Activated naive CD4-positive, alpha-beta T cell treated with anti-CD3 and anti-CD28 coated beads for 36 hours (primary cell): ENCODE measurements at places on chromosomes 2 and 18. TPM values are rescaled to one million over a fixed set of nuclear protein-coding genes. Genes with fewer than 3 reads are reported as not detected.

GRCh38 chr2:12555012-12555645, 161.6 kb upstream of the TRIB2 start:
- H3K4me1 ChIP-seq, result peaks cover 35% of the 10 kb centered on the region
- H3K27me3 ChIP-seq, result no peaks in the 10 kb centered on the region
- H3K4me3 ChIP-seq, result peak overlapping the region; percentile 5
- peak overlapping the region; percentile 86 for H3K27ac ChIP-seq
- peak; percentile 52 for DNase-seq

GRCh38 chr2:221112744-221113143, 459.4 kb downstream of the EPHA4 start:
- no peak overlapping the region for H3K4me3 ChIP-seq
- no peaks in the 10 kb centered on the region for H3K36me3 ChIP-seq
- H3K27me3 ChIP-seq, result no peaks in the 10 kb centered on the region
- no peak overlapping the region for H3K27ac ChIP-seq

GRCh38 chr2:196482119-196483065, 157.1 kb upstream of the CCDC150 start:
- peaks cover 6% of the 10 kb centered on the region for H3K27me3 ChIP-seq
- H3K4me1 ChIP-seq, result no peaks in the 10 kb centered on the region
- no peak overlapping the region for H3K27ac ChIP-seq
- peak; percentile 10 for DNase-seq
- no peak overlapping the region for H3K4me3 ChIP-seq

DNA sequence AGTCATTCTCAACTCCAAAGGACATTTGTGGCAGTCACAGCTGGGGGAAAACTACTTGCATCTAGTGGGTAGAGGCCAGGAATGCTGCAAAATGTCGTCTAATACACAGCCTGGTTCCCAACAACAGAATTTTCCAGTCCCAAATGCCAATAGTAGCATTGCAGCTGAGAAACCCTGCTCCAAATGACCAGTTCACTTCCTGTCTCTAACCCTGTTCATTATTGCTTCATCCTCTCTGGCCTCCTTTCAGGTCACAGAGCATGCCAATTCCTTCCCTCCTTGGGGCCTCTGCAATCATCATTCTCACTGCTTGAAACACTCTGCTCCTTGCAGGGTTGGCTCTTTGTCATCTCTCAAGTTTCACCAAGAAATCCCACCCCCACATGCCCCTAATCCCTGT, 139.1 kb downstream of the IRS1 start:
- no peaks in the 10 kb centered on the region for H3K4me1 ChIP-seq
- H3K27ac ChIP-seq, result no peak overlapping the region
- no peaks in the 10 kb centered on the region for H3K27me3 ChIP-seq
- no peak overlapping the region for H3K4me3 ChIP-seq

- peak; percentile 53 for DNase-seq
- no peaks in the 10 kb centered on the region for H3K27me3 ChIP-seq
- H3K27ac ChIP-seq, result peak overlapping the region; percentile 88
- peaks cover 53% of the 10 kb centered on the region for H3K4me1 ChIP-seq
- H3K36me3 ChIP-seq, result no peaks in the 10 kb centered on the region
- peak overlapping the region; percentile 0 for H3K4me3 ChIP-seq
Observed at GRCh38 chr2:161952783-161953191, 121.2 kb downstream of the DPP4 start.

GRCh38 chr18:34859496-34859895, 149.4 kb downstream of the DTNA start:
- peak overlapping the region; percentile 73 for H3K27ac ChIP-seq
- peaks cover 8% of the 10 kb centered on the region for H3K36me3 ChIP-seq
- H3K4me3 ChIP-seq, result no peak overlapping the region
- DNase-seq, result no peak
- H3K4me1 ChIP-seq, result peaks cover 47% of the 10 kb centered on the region

DNA sequence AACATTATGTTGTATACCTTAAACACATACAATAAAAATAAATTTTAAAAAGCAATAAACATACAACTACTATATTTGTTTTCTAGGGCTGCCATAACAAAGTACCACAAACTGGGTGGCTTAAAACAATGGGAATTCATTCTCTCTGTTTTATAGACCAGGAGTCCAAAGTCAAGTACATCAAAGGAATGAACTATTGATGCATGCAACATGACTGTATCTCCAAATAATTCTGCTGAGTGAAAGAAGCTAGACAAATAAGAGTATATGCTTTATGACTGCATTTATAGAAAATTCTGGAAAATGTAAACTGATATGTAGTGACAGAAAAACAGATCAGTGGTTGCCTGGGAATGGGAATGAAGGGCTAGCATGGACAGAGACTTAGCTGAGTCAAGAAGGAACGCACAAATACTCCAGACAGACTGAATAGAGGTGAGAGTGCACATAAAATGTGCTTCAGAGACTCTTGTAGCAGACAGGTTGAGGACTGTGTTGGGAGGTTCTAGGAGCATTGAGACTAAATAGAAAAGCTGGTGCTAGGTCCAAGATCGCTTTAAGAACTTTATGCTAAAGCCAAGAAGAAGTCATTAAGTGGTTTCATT, 11.0 kb upstream of the PLA2R1 start:
- DNase-seq, result no peak
- peaks cover 14% of the 10 kb centered on the region for H3K27me3 ChIP-seq
- no peaks in the 10 kb centered on the region for H3K36me3 ChIP-seq
- H3K27ac ChIP-seq, result no peak overlapping the region

- peaks cover 62% of the 10 kb centered on the region for H3K4me1 ChIP-seq
- H3K4me3 ChIP-seq, result no peak overlapping the region
- no peaks in the 10 kb centered on the region for H3K36me3 ChIP-seq
- no peaks in the 10 kb centered on the region for H3K27me3 ChIP-seq
- H3K27ac ChIP-seq, result peak overlapping the region; percentile 48
- no peak for DNase-seq
Observed at GRCh38 chr2:157891643-157892041, 15.5 kb upstream of the ACVR1 start.

DNA sequence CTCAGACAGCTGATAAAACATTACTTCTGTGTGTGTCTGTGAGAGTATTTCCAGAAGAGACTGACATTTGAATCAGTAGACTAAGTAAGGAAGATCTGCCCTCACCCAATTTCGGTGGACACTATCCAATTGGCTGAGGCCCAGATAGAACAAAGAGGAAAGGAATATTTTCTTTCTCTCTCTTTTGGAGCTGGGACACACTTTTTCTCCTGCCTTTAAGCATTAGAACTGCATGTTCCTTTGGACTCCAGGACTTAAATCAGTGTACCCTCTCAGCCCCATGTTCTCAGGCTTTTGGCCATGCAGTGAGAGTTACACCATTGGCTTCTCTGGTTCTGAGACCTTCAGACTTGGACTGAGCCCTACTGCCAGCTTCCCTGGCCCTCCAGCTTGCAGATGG, 3.3 kb upstream of the SRBD1 start:
- no peaks in the 10 kb centered on the region for H3K36me3 ChIP-seq
- no peak overlapping the region for H3K4me3 ChIP-seq
- H3K27ac ChIP-seq, result no peak overlapping the region
- peaks cover 8% of the 10 kb centered on the region for H3K4me1 ChIP-seq
- no peaks in the 10 kb centered on the region for H3K27me3 ChIP-seq

DNA sequence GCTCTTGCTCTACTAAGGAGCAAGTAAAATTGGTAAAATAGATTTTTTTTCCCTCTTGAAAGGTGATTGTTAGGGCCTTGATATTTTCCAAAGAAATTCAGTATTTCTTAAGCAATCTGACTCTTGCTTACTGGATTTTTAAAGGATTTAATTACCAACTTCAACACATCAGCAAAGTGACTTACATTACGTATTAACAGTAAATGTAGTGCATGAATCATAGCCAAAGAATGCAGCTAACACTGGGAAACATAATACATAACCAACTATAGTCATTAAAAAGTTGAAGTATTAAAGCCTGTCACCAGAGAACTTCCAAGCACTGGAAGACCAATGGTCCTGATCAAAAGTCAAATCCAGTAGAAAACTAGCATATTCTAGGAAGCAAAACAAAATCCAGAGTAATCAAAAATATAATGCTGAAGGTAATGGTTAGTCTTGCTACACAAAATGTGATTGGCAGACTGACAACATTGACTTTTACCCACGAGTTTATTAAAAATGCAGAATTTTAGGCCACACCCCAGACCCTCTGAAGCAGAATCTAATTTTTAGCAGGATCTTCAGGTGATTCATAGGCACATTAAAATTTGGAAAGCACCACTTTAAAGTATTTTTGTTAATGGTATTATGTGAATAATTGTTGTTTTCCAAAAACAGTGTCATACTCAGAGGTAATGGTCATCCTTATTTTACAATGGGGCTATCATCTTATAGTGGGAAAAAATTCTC, 31.8 kb upstream of the CAVIN2 start:
- H3K36me3 ChIP-seq, result no peaks in the 10 kb centered on the region
- no peak overlapping the region for H3K4me3 ChIP-seq
- no peak for DNase-seq
- H3K4me1 ChIP-seq, result no peaks in the 10 kb centered on the region

- peaks cover 30% of the 10 kb centered on the region for H3K27me3 ChIP-seq
- no peak overlapping the region for H3K27ac ChIP-seq
- peaks cover 1% of the 10 kb centered on the region for H3K36me3 ChIP-seq
Observed at GRCh38 chr2:11998626-11999378, 252.4 kb downstream of the LPIN1 start.

DNA sequence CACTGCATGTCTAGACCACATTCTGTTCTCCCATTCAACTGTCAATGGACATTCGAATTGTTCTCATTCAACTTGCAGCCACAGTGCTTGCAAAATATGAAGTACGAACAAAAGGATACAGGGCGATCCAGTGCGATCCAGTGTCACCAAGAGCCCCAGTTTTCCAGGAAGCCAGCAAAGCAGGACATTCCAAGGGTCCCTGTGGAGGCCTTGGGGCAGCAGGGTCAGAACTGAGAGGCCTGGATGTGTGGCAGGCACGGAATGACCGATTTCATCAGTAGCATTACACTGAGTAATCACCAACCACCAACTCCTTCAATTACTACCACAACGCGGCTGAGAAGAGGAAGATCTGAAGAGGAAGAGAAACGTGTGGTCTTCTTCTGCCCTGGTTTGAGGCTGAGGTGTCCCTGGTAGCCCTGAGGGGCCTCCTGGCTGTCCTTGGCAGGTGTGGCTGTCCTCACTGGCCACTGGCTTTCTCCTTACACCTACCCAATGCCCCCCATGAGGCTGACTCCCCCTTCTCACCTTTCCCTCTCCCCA, 172.7 kb upstream of the FHL2 start:
- H3K27ac ChIP-seq, result no peak overlapping the region
- H3K27me3 ChIP-seq, result no peaks in the 10 kb centered on the region
- peaks cover 9% of the 10 kb centered on the region for H3K4me1 ChIP-seq
- no peaks in the 10 kb centered on the region for H3K36me3 ChIP-seq
- no peak overlapping the region for H3K4me3 ChIP-seq
- DNase-seq, result no peak

- no peaks in the 10 kb centered on the region for H3K4me1 ChIP-seq
- H3K27me3 ChIP-seq, result no peaks in the 10 kb centered on the region
- H3K36me3 ChIP-seq, result no peaks in the 10 kb centered on the region
- no peak overlapping the region for H3K27ac ChIP-seq
Observed at GRCh38 chr18:28150925-28151324, 26.0 kb downstream of the CDH2 start.

RAD51AP2 gene
- not detected for total RNA-seq

NEU4 gene
- not detected for total RNA-seq

BCS1L gene
- total RNA-seq, result 63.6 TPM

C1GALT1C1L gene
- not detected for total RNA-seq

ABCG5 gene
- not detected for total RNA-seq
